ENCODE measurements at places on chromosomes 4 and X.

- DNase-seq: no peak
These were observed 253.6 kb downstream of the CBLL2 start for GRCh38 chrX:22526339-22526738.

GRCh38 chrX:110691446-110691845 lies 104.2 kb downstream of the CHRDL1 start:
- DNase-seq: no peak

DNA sequence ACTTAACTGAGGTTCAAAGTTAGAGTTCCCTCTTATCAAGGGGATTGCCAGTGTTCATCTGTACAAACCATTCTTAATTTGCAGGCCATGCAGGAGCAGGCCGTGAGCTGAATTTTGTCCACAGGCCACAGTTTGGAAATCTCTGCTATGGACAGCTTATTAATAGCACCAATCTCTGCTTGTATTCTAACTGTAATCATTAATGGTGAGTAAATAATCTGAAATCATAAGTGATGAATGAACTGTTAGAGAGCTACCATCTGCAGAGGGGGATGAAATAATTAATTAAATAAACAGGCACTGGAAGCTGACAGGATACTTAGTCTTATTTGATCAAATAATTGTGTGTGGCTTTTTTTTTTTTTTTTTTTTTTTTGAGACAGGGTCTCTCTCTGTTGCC lies 48.5 kb upstream of the PDLIM3 start:
- no peak for DNase-seq

DNA sequence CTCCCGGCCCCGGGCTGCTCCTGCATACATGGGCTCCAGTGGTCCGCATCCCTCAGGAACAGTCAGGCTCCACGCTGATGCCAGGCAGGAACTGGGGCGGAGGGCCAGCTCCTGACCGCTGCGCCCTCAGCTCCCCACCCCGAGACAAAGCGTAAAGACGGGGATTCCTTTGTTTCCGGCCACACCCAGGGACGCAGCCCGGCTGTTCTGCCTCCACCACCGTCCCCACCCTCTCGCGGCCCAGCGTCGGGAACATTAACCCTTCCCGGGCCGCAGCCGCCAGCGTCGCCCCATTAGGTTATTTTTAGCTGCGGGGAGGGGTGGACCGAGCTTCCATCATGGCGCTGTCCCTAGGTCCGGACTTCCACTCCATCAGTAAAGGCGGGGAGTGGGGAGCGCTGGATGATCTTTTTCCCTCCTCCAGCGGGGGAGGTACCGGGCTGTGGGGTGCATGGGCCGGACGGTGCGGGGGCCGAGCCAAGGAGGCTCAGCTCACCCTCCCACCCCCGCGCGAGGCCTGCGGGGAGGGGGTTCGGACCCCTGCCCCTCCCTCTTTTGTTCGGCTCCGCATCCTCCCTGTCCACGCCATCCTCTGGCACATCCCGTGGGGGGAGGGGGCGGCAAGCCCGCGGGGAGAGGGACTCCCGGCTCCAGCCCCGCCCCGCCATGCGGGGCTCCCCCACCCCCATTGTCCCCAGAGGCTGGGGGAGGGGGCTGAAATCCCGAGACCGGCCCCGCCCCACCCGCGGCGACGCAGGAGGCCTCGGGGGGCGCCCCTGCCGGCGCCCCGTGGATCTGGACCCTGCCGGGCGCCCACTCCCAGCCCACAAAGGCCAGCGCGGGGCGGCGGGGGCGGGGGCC lies 5.3 kb downstream of the CRMP1 start:
- no peak for DNase-seq

DNA sequence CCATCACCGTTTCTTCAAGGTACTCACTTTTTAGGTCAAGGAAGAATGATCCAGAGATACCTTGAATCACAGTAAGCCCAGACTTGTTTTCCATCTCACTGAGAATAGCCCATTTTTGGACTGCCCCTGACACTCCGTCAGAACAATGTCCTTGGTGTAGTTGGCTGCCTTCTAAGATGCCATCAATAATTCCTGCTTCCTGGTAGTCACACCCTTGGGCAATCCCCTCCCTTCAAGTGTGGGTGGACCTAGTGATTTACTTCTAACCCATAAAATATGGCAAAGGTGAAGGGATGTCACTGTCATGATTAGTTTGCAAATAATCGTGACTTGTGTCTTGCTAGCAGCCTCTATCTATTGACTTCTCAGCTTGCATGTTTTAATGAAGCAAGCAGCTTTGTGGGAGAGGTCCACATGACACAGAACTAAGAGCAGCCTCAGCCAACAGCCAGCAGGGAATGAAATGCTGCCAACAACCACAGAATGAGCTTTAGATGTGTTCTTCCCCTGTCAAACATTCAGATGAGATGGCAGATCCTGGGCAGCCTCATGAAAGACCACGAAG lies 20.0 kb upstream of the KLHL34 start:
- DNase-seq: no peak

DNA sequence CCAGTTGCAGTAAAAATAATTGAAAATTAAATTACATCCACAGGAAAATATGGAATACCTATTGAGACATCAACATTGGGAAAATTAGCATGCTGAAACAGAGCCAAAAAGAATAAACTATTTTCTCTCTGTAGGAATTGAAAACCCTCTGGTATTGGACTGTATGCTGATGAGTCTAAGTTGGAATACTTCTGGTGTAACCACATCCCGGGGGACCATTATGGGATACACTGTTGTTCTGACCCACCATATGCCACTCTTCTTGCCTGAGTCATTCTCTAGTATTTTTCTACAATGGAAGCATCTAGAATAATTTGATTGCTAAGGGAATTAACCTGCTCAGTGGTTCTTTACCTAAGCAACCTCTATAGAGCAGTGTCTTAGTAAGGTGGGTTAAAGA lies 640.7 kb upstream of the AGA start:
- no peak for DNase-seq

- no peak for DNase-seq
These were observed 90.4 kb downstream of the COX7B2 start for GRCh38 chr4:46818604-46819003.

DNA sequence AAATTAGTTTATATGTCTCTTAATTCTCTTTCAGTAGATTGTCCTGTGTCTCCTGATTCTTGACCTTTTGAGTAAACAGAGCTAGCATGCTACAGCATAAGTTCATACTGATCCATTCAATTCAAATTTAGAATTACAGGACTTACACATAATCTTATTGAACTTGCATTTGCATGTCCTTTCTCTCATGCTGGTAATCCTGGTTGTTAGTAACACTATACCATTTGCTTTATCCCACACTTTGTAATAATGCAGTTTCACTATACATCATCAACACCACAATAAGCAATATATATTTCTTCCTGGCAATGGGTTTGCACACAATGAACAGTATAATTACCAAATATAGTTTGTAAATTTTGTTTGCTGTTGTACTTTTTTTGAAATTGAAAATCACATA lies 937.2 kb upstream of the GRID2 start:
- no peak for DNase-seq

DNA sequence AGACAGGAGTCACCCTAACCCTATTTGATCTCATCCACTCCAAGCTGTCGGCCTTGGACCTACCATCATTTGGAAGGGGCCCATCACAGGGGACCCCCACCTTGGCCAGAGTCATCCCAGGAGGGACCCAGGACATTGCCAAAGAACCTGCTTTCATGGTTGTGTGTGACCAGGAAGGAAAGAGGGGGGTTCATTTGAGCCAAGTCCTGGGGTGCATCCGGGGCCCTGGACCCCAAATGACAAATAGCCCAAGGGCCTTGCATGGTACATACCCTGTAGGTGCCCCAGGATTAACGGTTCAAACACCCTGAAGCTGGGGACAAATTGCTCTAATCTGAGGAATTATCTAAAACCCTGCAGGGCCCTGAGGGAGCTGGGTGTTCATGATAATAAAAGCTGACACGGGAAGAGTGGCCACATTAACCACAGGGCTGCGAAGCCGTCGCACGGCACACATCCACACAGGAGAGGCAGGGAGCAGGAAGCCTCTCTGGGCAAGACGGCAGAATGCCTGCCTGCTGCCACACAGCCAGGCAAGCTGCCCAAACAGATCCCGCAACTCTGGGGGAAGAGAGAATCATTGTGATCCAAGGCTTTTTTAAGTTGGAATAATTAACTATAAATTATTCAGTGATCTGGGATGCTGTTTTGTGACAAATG lies 28.2 kb upstream of the PPP2R2C start:
- DNase-seq: no peak

DNA sequence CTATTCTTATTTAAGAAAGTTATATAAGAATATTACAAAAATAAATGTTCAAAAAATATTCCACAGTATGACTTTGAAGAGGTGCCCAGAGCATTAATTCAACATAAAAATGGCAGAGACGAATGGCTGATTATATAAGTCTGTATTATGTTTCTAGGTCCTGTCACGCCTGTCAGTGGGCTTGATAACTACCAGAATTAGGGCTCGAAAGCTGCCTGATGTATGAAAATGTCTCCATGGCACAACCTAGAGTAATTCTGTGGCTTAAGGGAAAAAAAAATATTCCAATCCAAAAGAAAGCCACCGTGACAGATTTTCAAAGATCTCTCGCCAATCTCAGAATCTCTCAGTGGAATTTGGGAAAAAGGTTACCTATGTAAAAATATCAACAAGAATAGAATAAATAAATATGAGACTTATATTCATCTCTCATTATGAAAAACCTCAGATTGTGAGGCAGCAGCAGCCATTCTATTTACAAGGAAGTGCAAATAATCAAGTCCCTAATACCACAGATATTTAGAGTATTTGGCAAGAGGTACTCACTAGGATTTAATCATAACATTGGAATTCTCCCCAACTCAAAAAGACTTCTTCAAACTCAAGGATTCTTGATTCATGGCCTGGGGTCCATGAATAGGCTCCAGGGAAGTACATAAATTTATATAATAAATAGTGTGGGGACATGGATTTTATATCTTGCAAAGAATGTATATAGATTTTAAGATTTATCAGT lies 489.1 kb upstream of the INTU start:
- no peak for DNase-seq

GRCh38 chr4:41196633-41197332 lies 17.6 kb downstream of the APBB2 start:
- DNase-seq: no peak

- DNase-seq: no peak
These were observed 5.0 kb downstream of the PQBP1 start for GRCh38 chrX:48902776-48903175.

Data from activated T-cell treated with anti-CD3 and anti-CD28 coated beads for 24 hours (primary cell).